ENCODE measurements at places on chromosomes 1 and 21.

DNA sequence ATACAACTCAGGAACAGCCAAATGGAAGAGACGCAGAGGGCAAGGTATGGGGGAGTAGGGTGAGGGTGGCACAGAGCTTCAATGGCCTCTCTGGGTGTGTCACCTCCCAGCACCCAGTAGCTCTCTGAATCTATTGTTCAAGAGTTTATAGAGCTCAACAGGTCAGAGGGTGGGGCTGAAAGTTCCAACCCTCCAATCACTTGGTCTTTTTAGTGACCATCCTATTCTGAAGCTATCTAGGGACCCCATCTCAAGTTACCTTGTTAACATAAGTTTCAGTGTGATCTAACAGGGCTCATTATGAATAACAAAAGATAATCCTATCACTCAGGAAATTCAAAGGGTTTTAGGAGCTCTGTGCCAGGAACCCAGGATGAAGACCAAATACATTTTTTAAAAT lies 31.2 kb upstream of the ZNF697 start:
- no peak for DNase-seq
- no peaks in the 10 kb centered on the region for H3K4me1 ChIP-seq
- H3K36me3 ChIP-seq = no peaks in the 10 kb centered on the region
- H3K4me3 ChIP-seq = no peak overlapping the region
- H3K27ac ChIP-seq = no peak overlapping the region
- H3K27me3 ChIP-seq = no peaks in the 10 kb centered on the region

GRCh38 chr1:209653915-209654351 lies 1.7 kb upstream of the LAMB3 start:
- no peak overlapping the region for H3K4me3 ChIP-seq
- H3K36me3 ChIP-seq = no peaks in the 10 kb centered on the region
- no peak overlapping the region for H3K27ac ChIP-seq

DNA sequence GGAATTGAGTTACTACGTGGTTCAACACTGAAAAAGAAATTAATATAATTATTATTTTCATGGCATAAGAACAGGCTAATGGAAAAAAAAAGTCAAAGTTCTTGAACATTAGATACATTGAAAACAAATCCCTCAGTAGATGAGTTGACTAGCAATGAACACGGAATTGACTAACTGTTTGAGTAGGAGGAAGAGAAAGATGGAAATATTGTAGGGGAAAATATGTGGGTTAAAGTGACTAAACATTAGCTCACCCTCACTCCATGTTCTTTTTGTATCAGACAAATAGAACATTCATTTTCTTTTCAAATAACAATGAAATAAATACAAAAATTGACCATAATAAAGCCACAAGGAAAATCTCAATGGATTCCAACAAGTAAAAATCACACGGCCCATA lies 84.3 kb downstream of the KCNK2 start:
- H3K36me3 ChIP-seq = no peaks in the 10 kb centered on the region
- no peaks in the 10 kb centered on the region for H3K27me3 ChIP-seq
- H3K4me3 ChIP-seq = no peak overlapping the region
- no peaks in the 10 kb centered on the region for H3K4me1 ChIP-seq

DNA sequence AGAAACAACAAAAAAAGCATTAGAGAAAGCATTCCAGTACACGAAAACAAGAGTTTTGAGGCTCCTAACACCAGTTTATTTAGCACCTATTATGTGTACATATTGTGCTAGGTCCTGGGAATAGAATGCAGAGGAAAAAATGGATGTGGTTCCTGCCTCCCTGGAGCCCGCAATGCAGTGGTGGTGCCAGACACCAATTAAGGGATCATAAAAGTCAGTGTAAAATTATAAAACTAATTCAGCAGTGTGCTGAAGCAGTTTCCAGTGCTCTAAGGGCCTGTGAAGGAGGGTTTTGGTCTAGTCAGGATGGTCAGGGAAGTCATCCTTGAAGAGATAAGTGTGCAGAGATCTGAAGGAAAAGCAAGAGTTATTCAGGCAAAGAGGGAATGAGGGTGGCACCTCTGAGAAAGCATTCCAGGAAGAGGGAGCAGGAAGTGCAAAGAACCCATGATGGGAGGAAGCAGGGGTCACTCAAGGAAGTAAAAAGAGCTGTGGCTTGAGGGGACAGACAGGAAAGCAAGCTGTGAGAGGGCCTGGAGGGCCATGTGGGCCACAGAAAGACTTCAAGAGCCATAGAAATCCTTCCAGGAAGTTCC lies 65.2 kb upstream of the IFNLR1 start:
- H3K36me3 ChIP-seq = no peaks in the 10 kb centered on the region
- H3K27ac ChIP-seq = no peak overlapping the region
- no peaks in the 10 kb centered on the region for H3K27me3 ChIP-seq
- H3K4me1 ChIP-seq = no peaks in the 10 kb centered on the region

DNA sequence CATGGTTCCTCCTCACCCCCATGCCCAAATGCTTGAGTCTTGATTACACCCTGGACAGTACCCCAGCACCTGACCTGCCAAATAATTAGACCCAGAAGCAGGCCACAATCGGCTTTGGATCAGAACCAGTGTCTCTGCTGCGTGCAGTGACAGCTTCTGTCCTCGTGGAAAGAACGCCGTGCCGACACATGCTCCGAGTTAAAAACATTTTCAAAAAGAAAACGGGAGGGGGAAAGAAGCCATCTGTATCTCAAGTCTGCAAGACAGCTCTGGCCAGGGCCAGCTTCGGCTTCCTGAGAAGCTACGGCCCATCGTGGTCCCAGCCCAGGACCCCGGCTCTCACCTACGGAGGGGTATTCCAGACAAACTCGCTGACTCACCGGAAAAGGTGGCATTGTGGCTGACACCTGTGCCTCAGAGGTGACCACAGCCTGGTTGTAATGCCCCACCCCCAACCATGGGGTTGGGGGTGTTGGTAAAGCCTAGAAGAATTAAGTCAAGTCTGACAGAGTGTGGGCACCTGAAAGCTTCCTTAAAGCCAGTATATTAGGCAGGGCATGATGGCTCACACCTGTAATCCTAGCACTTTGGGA lies 25.8 kb downstream of the SSBP3 start:
- H3K36me3 ChIP-seq = peaks cover 24% of the 10 kb centered on the region
- H3K27me3 ChIP-seq = no peaks in the 10 kb centered on the region
- H3K4me3 ChIP-seq = no peak overlapping the region
- H3K4me1 ChIP-seq = peaks cover 18% of the 10 kb centered on the region

DNA sequence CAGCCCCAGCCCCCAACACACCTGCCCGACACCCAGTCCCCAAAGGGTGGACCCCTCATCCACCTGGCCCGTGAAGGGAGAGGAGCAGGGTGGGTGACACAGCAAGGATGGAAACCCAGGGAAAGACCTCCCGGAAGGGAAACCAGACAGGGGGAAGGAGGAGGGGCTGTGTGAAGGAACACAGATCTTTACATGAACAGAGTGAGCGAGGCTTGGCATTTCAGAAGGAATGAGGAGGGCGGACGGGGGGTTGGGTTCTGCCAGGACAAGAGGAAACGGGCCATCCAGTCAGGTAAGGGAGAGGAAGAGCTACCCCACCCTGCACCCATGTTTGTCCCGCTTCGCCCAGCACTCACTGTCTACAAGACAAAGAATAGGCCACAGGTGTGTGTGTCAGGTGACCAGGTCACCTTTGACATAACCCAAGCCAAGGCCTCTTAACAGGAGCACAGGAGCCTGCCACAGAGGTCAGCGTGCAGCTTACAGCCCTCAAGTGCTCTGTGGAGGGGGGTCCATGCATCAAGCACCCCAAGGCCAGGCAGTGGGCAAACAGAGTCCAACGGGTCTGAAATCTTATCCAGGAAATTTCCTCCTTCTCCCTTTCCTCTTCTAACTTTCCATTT lies 18.0 kb upstream of the PRDM15 start:
- H3K4me1 ChIP-seq = peaks cover 10% of the 10 kb centered on the region
- peaks cover 34% of the 10 kb centered on the region for H3K36me3 ChIP-seq
- no peak overlapping the region for H3K27ac ChIP-seq
- H3K27me3 ChIP-seq = no peaks in the 10 kb centered on the region
- no peak overlapping the region for H3K4me3 ChIP-seq
- no peak for DNase-seq

DNA sequence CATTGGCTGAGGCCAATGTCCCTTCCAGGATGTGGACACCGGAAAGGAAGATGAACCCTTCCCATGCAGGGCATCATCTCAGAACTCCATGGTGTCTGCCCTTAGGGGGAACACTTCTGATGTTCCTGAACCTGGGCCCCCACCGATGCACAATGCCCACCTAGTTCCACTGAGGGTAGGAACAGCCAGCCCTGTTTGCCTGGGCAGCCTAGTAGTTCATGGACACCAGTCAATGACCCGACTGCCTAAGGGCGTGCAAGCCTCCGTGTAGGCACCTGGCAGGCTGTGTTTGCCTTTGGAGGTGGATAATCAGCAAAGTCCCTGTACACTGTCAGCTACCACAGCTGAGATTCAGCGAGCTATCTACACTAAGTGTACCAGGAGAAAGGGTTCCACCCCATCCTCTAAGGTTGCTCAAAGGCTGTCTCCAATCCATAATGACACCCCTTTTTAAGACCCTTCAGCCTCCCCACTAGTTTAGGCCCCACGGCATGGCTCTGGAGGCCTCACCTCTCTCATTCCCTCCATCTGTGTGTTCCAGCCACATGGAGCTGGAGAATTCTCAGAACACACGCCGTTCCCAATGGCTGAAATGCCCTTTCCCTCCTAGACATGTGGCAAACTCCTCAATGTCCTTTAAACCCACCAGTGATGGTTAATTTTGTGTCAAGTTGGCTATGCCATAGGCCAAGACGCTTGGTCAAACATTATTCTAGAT lies 124.8 kb upstream of the EDN2 start:
- no peak for DNase-seq
- peaks cover 13% of the 10 kb centered on the region for H3K27me3 ChIP-seq
- H3K4me3 ChIP-seq = no peak overlapping the region
- no peak overlapping the region for H3K27ac ChIP-seq
- H3K36me3 ChIP-seq = no peaks in the 10 kb centered on the region
- peaks cover 2% of the 10 kb centered on the region for H3K4me1 ChIP-seq

DNA sequence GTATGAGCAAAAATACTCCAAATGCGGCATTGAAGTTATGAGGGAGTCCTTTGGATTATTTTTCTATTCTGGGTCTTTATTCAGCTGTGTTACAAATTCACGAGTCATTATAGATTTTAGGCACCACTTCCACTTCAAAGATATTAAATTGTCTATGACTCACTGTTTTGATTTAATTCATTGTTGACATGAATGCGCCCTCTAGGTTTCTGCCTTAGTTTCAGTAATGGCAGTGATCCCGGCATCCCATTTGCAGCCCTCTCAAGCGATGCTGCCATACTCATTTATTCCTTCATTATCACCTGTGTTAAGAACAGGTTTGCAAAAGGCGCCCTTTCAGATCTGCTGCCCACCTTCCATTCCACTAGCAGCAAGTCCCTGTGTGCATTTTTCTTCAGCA lies 14.0 kb downstream of the RSPO1 start:
- no peak for DNase-seq
- H3K36me3 ChIP-seq = no peaks in the 10 kb centered on the region
- no peak overlapping the region for H3K27ac ChIP-seq
- no peak overlapping the region for H3K4me3 ChIP-seq

DNA sequence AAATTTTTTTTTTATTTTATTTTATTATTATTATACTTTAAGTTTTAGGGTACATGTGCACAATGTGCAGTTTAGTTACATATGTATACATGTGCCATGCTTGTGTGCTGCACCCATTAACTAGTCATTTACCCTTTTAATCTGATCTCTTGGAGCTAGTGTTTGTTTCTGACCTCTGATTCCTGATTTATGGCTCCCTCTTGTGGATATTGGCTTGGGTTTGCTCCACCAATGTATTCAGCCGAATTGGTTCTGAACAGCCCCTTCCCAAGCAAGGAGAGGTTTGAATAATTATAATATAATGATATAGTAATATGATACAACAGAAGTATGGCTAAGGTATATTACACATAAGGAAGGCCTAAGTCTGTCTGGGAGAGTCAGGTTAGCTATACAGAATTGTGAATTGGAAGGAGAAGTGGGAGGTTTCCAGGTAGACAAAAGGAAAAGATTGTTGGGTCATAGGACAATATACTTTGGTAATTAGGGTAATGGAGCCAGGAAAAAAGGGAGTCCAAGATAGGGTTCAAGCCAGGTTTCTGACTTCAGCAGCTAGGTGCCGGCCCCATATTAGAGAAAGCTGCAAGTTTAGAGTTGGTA lies 53.1 kb upstream of the HMCN1 start:
- no peaks in the 10 kb centered on the region for H3K4me1 ChIP-seq
- H3K27ac ChIP-seq = no peak overlapping the region
- DNase-seq = peak; percentile 53
- no peaks in the 10 kb centered on the region for H3K36me3 ChIP-seq

- DNase-seq = peak; percentile 12
- peaks cover 4% of the 10 kb centered on the region for H3K36me3 ChIP-seq
- no peak overlapping the region for H3K27ac ChIP-seq
Measured at GRCh38 chr21:42309753-42310213, 5.4 kb downstream of the TFF3 start.

GRCh38 chr1:214193691-214194090 lies 87.3 kb upstream of the SMYD2 start:
- H3K4me3 ChIP-seq = no peak overlapping the region
- H3K27me3 ChIP-seq = peaks cover 61% of the 10 kb centered on the region
- peaks cover 2% of the 10 kb centered on the region for H3K4me1 ChIP-seq

- no peak overlapping the region for H3K27ac ChIP-seq
- H3K27me3 ChIP-seq = no peaks in the 10 kb centered on the region
- H3K4me1 ChIP-seq = peaks cover 8% of the 10 kb centered on the region
- no peak overlapping the region for H3K4me3 ChIP-seq
Measured at GRCh38 chr21:42016364-42016985, 6.3 kb upstream of the ZBTB21 start.

- no peak overlapping the region for H3K4me3 ChIP-seq
- peaks cover 19% of the 10 kb centered on the region for H3K27me3 ChIP-seq
- H3K4me1 ChIP-seq = no peaks in the 10 kb centered on the region
- no peaks in the 10 kb centered on the region for H3K36me3 ChIP-seq
Measured at GRCh38 chr1:153397051-153397923, 6.4 kb upstream of the S100A8 start.

DNA sequence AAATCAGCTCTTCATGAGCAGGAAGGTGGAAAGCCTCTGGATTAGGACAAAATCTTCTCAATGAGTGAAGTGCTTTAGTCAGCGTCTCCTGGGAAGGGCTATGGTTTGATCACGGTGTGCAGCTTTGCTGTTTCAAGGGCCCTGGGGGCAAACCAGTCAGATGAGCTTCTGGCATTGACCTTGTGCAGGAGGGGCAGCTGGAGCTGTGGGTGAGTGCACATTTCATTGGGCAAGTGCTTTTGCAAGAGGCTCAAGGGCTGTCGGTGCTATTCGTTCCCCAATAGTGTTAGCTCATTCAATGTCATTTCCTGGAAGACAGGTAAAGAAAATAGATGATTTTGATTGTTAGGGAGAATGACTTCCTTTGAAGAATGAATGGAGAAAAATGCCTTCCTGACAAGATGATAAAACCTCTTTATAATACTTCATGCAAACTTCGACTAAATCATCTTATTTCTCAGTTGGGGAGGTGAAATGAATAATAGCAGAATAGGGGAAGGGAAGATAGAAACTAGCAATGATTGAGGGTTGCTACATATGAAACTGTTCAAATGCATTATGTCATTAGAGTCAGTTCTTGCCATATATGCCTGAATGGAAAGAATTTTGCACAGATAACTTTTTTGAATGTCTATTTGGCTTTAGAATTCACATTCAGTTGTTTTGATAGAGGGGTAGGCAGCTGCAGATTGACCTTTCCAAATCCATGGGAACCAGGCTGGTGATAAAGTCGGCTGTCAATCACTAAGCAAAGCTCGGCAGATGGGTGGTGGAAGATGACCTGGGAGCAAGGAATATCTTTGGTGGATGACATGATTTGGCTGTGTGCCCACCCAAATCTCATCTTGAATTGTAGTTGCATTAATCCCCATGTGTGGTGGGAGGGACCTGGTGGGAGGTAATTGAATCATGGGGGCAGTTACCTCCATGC lies 12.9 kb upstream of the DISC1 start:
- no peak overlapping the region for H3K4me3 ChIP-seq
- H3K27ac ChIP-seq = no peak overlapping the region
- no peaks in the 10 kb centered on the region for H3K4me1 ChIP-seq
- H3K36me3 ChIP-seq = no peaks in the 10 kb centered on the region
